ENCODE measurements at places on chromosomes 11 and 22.
A peak's percentile ranks its signal among the peaks of the same experiment; 100 is the strongest.

DNA sequence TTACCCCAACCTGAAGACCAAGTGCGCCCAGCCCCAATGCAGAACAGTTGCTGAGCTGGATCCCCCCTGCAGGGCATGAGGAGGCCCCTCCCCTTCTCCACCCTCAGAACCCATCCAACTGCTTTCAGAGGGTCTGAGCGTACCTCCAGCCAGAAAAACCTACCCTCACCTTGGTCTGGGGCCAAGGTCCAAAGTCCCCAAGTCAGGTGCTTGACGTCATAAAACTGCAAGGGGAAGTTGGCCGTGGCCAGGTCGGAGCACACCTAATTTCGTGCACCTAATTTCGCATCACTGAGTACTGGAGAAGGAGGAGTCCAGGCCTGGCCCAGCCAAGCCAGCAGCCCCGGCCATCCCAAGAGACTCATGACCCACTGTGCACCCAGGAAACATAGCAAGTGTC, 289.8 kb downstream of the CTTN start:
- no peak for DNase-seq

- no peak for DNase-seq
Measured at GRCh38 chr11:126891556-126892217, 108.9 kb downstream of the KIRREL3 start.

GRCh38 chr11:63212742-63213141, 30.7 kb downstream of the SLC22A25 start:
- DNase-seq, result peak; percentile 22

DNA sequence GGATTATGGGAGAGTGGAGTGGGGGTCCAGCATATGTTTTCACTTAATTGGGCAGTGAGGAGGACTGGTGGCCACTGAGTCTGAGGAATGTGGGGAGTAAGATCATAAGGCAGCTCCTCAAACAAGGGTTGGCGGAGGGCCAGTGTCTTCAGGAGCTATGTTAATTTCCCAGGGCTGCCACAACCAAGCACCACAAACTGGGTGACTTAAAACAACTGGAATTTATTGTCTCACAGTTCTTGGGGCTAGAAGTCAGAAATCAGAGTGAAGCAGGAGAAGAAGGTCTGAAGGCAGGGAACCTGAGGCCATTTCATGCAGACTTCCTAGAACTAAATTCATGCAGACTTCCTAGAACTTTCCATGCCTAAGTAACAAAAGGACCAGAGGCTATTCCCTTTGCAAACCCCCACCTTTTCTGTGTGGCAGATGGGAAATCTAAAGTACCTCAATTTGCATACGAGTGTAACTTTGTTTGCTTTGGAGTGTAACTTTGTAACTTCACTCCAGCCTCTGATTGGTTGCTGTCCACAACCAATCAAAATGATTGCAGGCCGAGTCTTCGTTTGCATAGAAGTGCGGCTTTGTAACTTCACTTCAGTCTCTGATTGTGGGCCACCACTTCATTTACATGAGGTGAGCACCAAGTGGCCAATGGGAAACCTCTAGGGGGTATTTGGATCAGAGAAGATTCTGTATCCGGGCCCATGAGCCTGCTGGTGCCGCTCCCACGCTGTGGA, 50.5 kb upstream of the ZBED5 start:
- peak; percentile 99 for DNase-seq

DNA sequence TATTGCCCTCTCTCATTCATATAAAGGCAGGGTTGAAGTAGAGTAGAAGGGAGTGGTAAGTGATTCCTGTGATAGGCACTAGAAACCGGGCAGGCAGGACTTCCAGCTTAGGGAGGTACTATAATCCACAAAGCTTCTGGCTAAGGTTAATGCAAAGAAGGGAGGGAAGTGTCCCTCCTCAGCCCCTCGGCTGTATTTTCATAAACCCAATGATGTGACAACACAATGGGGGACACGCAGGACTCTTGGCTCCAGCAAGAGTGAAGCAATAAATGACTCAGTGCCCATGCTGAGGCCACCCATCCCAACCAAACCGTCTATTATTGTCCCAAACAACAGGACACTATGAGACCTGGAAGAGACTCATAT, 90.7 kb downstream of the ETS1 start:
- DNase-seq, result peak; percentile 54

DNA sequence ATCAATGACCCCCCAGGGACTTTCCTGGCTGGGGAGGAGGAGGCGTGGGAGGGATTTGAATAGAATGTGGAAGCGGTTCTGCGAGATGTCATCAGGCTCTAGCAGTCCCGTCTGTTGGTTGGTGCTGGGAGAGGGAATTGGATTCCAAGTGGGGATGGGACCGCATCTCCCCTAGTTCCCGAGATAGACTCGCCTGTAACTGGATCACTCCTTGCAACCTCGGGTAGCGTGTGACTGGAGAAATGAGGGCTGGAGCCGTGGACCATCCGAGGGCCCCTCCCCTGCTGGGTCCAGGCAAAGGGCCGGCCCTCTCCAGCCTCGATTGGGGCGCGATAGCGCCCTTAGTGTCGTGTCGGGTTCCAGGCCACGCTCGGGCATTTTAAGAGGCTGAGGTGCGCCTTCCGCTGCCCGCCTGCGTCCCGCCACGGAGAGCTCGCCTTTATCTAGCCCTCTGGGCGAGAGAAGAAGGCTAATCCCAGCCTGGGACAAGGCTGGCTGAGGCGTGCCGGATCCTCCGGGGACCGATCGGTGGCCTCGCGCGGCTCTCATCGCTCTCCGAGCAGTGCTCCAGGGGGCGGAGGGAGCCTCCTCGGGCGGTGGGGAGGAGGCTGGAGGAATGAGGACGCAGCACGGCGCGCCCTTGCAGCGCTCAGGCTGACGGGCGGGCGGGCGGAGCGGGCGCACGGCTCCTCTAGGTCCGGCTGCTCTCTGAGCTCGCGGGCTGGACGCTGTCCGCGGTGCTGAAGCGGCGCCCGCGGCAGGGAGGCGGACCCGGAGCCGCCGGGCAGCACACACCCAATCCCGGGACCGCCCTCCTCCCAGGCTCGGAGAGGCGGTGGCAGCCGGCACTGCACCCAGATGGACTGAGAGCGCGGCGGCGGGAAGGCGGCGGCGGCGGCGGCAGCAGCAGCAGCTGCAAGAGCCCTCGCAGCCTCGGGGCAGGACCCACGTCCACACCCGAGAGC, 107.8 kb downstream of the OSBP2 start:
- DNase-seq, result peak; percentile 91

GRCh38 chr11:47257517-47258316, at the start of gene NR1H3:
NR1H3 (plus strand) TSS chr11:47257996; CDS start chr11:47259217, 1,221 bp downstream.
- peak; percentile 51 for DNase-seq

GRCh38 chr11:199004-199581, 6.2 kb downstream of the SCGB1C1 start:
- no peak for DNase-seq

DNA sequence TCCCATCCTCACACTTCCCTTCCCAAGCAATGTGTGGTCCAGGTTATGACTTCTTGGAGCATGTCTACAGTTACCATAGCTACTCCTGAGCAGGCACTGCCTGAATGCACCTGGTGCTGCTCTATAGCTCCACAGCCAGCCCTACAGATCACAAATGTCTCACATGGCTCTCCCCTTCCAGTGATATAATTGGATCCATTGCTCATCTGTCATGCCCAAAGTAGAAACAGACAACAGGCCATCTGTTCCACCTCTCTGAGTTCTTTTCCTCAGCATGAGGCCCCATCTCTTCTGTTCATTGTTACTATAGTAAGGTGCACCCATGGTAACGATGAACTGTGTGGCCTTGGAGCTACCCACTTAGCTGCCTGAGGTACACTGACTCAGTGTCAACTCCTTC, 320.3 kb upstream of the ZC3H12C start:
- no peak for DNase-seq

GRCh38 chr11:45100339-45100738, 46.1 kb upstream of the PRDM11 start:
- DNase-seq, result peak; percentile 31

GRCh38 chr11:68215087-68215445, 2.0 kb upstream of the KMT5B start:
- no peak for DNase-seq

DNA sequence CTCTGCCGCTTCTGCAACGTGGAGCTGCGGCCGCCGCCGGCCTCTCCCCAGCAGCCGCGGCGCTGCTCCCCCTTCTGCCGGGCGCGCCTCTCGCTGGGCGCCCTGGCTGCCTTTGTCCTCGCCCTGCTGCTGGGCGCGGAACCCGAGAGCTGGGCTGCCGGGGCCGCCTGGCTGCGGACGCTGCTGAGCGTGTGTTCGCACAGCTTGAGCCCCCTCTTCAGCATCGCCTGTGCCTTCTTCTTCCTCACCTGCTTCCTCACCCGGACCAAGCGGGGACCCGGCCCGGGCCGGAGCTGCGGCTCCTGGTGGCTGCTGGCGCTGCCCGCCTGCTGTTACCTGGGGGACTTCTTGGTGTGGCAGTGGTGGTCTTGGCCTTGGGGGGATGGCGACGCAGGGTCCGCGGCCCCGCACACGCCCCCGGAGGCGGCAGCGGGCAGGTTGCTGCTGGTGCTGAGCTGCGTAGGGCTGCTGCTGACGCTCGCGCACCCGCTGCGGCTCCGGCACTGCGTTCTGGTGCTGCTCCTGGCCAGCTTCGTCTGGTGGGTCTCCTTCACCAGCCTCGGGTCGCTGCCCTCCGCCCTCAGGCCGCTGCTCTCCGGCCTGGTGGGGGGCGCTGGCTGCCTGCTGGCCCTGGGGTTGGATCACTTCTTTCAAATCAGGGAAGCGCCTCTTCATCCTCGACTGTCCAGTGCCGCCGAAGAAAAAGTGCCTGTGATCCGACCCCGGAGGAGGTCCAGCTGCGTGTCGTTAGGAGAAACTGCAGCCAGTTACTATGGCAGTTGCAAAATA, 816 bp downstream of the PDE3B start:
- peak; percentile 36 for DNase-seq

- DNase-seq, result no peak
Measured at GRCh38 chr22:22091400-22091878, 108.9 kb upstream of the TOP3B start.

DNA sequence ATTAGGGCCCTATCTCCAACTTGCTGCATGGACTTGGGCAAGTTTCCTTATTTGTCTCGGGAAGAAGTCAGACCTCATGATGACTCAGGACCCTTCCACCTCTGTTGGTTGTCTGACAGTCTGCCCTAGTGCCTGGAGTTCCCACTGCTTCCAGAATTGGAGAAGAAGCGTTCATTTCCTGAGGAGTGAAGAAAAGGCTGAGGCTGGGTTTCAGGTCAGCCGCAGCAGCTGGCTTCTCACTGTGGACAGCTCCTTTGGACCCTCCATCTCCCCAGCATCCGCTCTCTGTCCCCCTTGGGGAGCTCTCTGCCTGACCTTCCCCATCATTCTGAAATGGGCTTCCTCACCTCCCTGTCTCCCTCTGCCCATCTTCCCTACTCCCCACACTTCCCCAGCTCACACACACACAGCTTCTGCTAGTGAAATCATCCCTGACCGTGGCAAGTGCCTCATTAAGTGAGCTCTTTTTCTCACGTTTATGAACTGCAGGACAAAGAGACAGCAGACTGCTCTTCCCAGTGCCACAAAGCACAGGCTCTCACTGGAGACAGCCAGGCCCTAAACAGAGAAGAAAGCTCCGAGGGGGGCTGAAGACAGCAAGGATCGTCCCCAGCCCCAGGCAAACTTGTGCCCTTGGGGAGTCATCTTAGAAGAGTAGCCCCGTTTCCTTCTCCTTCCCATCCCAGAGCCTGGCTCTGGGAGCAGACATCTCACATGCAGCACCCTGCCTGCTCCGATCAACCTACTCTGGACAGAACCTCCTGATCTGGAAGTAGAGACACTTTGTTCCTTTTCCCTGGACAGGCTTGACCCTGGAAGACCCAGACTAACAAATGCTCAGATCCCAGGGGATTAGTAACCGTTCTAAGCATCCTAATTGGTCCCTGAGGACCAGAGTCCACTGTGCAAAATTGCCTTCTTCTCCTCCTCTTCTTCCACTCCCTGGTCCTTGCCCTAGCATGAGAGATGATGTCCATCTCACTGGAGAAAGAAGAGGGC, 157.9 kb downstream of the FEZ1 start:
- peak; percentile 25 for DNase-seq

DNA sequence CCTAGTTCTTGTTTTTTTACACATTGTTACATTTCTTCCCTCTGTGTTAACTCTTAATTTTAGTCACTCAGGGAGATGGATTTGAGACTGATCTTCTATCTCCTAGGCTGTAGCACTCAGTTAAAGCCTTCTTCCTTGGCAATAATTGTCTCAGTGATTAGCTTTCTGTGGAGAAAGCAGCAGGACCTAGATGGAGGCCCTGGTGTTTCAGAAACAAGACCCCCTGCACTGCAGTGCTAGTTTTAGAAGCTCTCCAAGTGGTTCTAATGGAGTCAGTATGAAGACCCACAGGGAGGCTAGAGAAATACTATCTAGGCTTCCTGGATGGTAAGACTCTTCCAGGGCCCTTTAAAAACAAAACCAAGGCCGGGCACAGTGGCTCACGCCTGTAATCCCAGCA, 4.1 kb upstream of the PC start:
- no peak for DNase-seq

GRCh38 chr11:88507771-88508417, 170.4 kb upstream of the CTSC start:
- DNase-seq, result no peak

DNA sequence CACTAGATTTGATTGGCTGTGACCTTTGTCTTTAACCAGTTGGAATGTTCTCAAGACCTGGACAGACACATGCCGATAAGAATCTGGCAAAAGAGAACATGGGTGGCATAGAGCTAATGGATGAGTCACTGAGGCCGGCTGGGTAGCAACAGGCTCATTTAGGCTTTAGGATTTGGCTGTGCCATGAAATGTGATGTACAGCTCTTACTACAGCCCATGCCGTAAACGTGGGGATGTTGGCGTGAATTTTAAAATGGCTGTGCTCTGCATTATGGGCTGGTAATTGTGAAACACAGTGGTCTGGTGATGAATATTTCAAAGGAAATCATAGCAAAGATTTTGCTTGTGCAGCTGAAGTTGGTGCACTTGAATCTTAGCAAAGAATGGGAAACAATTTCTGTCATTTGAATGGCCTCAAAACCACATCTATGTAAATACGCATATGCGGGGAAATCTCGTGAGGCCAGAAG, 332.4 kb downstream of the TBC1D22A start:
- DNase-seq, result peak; percentile 32

- DNase-seq, result peak; percentile 33
Measured at GRCh38 chr11:70302419-70302752, 31.9 kb downstream of the PPFIA1 start.

- no peak for DNase-seq
Measured at GRCh38 chr22:46851311-46851710, 88.9 kb downstream of the TBC1D22A start.

- DNase-seq, result peak; percentile 33
Measured at GRCh38 chr22:32544953-32545558, 70.4 kb downstream of the FBXO7 start.

- DNase-seq, result no peak
Measured at GRCh38 chr22:25098445-25099081, 101.1 kb upstream of the CRYBB3 start.

DNA sequence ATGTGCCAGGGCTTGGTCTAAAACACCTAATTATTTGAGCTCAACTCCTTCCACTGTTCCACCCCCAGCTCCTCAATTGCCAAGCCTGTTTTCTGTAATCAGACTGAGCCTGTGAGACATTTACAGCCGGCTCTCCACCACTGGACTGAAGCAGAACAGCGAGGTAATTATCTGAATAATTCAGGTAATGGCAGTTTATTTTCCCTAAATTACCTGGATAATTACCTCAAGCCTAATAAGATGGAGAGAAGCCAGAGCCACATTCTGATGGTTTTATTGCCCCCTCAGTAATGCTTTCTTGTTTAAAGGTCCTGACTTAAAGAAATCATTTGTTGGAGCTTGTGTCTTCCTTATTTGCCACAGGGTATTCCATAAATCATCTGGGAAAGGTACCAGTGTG, 64.2 kb downstream of the FZD4 start:
- DNase-seq, result no peak

Data from fibroblast of skin of right biceps (primary cell).